Frontal cortex (tissue), 4 donors: ENCODE measurements at places on chromosomes 2 and 18. TPM values are rescaled to one million over a fixed set of nuclear protein-coding genes. Genes with fewer than 3 reads are reported as not detected.

DNA sequence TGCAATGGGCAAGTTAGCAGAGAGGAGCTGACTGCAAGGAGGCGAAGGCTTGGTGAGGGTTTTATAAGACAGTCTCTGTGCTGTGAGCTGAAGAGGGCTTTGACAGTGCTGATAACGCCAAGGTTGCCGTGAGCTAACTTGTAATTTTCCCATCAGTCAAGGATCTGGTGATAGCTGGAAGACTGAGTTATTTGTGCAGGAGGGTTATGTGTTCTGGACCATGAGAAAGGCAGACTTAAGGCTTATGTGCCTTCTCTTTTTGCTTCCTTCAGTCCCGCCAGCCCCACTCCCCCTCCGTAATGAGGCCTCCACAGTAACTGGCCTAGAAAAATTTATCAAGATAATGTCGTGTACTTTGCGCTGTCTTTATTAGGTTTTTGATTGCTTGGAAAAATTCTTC lies 94.6 kb downstream of the RTP5 start:
- no peak for DNase-seq

DNA sequence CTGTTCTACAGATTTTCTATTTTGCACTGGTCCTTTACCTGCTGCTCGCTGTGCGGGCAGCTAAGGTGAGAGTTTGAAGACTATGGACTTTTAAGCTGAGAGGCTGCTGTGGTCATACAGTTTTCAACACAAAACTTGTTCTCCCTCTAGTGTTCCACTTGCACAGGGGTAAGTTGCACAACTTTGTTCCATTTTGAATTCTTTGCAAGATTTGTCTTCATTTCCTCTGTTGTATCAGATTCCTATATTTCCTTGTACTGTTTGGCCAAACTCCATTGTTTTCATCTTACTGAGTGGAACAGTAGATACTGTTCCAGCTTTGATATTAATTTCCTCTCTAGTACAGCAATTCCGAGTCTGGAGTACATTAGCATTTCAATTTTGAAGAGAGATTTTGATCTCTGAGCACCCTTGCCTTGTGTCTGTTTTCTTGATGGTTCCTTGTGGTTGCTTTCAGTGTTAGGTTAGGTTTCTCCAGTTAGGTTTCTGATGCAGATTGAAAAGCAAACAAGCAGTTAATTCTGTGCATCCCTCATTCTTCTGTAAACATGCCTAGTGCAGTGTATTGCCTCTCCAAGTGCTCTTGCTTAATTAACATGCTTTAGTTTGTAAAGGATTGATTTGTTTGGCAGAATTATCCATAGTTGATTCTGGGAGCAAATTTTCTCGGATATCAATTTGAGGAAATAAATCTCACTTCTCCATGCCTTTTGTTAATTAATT lies 188.8 kb downstream of the PTPRM start:
- DNase-seq, result no peak

DNA sequence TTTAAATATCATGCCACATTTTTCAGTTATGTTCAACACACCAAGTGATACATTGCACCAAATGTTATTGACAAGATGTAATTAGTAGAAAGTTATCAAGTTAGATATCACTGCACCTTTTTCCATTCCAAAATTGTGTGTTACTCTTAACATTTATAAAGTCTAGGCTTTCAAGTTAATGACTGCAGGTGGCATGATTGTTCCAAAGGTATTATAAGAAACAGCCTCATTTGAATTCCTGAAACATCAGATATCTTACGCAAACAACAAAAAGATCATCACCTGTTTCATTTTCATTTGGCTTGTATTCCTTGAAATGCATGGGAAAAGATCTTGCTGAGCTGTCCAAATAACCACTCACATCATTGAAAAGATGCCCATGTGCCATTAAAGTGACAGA lies 1528.2 kb upstream of the ZEB2 start:
- DNase-seq, result no peak

- no peak for DNase-seq
Observed at GRCh38 chr2:30801821-30802455, 5.3 kb downstream of the CAPN13 start.

DNA sequence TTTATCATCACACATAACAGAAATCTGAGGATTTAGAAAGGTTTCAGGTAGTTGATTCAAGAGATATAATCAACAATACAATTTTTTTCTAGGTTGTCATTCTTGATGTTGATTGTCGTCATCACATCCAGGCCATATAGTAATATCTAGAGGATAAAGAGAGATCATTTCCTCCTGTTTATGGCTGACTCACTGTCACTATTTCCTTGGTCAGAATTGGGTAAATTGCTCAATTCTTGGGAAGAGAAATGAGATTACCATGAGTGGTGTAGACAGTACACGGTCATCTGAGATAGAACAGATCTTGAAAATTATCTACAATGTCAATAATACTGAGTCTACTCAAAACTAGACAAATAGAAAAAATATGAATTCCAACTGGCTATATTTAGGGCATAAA lies 78.8 kb downstream of the ZNF804A start:
- no peak for DNase-seq

- no peak for DNase-seq
Observed at GRCh38 chr18:70194227-70194890, 11.1 kb downstream of the RTTN start.

- no peak for DNase-seq
Observed at GRCh38 chr2:66461664-66462500, 27.0 kb downstream of the MEIS1 start.

Gene ASAP2
- 32.2 TPM for total RNA-seq

Gene SP5
- 0.82 TPM for total RNA-seq

Gene KIAA1328
- total RNA-seq, result 20.4 TPM

Gene CYTIP
- total RNA-seq, result 2.9 TPM

Gene NOSTRIN
- total RNA-seq, result 2.9 TPM

Gene NT5C1B
- not detected for total RNA-seq
